ENCODE measurements at places on chromosomes 4 and X. TPM values are rescaled to one million over a fixed set of nuclear protein-coding genes. Genes with fewer than 3 reads are reported as not detected.

The BTC gene
- total RNA-seq = not detected

The NUP54 gene
- 63.7 TPM for total RNA-seq

The GABRQ gene
- not detected for total RNA-seq

The BMP15 gene
- not detected for total RNA-seq

The GSX2 gene
- not detected for total RNA-seq

The RAB33B gene
- 10.0 TPM for total RNA-seq

The UCP1 gene
- total RNA-seq = not detected

The EIF1AX gene
- total RNA-seq = 112 TPM

The FGG gene
- total RNA-seq = not detected

All from natural killer cell treated with Interleukin-12 subunit alpha and Interleukin-12 subunit beta and Interleukin-15 and Interleukin-18, amount 100 ng/mL, for 72 hours (primary cell).